ENCODE measurements at places on chromosomes 5 and 9.
A peak's percentile ranks its signal among the peaks of the same experiment; 100 is the strongest.

DNA sequence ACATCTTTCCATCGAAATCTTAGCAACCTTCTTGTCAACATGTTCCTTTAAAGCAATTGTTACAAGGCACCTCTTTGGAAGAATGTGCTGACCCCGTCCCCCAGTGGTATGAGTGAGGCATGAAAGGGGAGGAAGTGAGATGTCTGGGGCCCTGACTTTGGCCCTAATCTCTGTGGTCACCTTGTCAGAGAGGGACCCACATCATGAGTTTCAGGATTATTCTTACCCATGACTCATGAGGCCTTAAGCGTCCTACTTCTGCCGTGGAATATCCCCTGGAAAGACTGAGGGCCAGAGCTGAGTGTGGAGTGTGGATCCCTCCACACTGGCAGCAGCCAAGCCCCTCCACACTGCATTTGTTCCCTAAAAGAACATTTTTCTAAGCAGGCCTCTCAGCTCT is 81.2 kb downstream of the FSTL4 start:
- peak; percentile 27 for DNase-seq

DNA sequence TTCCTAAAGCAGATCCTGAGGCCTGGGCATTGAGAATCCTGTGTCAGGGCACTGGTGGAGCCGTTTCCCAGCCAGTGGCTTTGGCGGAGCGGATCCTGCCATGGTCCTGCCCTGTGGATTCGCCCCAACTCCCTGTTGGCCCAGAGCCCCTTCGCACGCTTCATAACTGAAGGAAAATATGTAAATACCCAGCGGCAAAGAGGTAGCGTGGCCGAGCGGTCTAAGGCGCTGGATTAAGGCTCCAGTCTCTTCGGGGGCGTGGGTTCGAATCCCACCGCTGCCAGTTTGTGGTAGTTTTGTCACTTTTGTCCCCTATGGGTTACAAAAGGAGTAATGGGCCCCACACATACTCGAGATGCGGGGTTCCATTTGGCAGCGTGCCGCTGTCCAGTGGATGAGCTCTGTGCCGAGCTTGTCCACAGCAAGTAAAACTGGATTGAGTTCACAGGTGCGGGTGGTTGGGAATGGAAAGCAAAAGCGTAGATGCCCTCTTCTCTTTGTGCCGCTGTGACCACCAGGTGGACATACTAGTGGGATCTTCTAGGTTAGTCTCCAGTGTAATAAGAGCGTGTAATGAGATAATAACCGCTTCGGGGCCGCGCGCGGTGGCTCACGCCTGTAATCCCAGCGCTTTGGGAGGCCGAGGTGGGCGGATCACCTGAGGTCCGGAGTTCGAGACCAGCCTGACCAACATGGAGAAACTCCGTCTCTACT is 17.3 kb downstream of the TRIM7 start:
- no peak for DNase-seq

GRCh38 chr5:60541980-60542379 is 158.0 kb downstream of the DEPDC1B start:
- DNase-seq: no peak

DNA sequence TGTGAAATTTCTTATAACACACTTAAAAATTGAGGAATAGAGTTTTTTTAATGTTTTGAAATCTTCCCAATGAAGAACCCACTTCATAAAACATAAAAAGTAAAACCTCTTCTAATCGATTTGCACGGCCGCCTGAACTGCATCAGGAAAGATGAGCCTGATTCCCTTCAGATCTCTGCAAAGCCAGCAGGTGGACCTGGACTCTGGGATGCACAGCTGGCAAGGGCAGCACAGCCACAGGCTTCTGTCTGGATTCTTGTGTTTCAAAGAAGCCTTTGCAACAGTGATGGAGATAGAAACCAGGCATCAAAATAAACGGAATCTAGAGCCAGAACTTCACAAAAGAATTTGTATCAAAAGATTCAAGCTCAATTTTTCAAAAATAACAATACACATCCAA is 36.0 kb upstream of the SPATA31C2 start:
- no peak for DNase-seq

GRCh38 chr9:33184963-33185362 is 17.8 kb upstream of the B4GALT1 start:
- DNase-seq: no peak

DNA sequence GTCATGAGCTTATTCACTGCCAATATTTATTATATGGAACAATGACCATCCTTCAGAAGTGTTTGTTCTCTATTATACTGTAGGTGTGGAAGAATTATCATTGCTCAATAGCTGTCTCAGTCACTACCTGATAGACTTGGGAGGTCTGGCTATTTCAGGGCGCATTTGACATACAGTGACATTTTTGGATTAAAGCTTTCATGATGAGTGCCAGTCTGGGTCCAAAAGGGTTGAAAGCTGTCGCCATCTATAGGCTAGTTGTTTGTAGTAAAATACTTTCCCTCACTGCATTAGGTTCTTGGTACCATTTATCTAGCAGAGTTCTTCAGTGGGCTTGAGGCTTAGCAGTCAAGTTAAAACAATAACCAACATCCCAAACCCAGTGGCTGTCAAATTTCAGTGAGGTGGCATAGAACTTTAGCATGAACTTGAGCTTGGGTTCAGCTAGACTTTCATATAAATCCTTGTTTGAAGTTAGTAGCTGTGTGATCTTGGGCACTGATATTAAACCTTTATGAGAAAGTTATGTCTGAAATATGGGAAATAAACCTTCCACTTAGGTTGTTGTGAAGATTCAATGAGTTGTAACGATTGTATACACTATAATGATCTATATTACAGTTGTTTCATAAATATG is 110.5 kb upstream of the CDKN2B start:
- no peak for DNase-seq
